GM23338 (cell line): ENCODE measurements at places on chromosomes 12 and 14. TPM values are rescaled to one million over a fixed set of nuclear protein-coding genes. Genes with fewer than 3 reads are reported as not detected.

- H3K4me3 ChIP-seq: no peak overlapping the region
- H3K4me1 ChIP-seq: no peaks in the 10 kb centered on the region
- H3K27me3 ChIP-seq: no peaks in the 10 kb centered on the region
These were observed 378.5 kb upstream of the LMO3 start for GRCh38 chr12:16984484-16984883.

The GPD1 gene
- 0.23 and 0.45 TPM in 2 replicates for total RNA-seq

The RILPL1 gene
- 5.8 and 7.9 TPM in 2 replicates for total RNA-seq

GRCh38 chr12:91423693-91424050, 241.1 kb upstream of the DCN start:
- no peak overlapping the region for H3K27ac ChIP-seq
- H3K27me3 ChIP-seq: no peaks in the 10 kb centered on the region
- H3K4me1 ChIP-seq: peaks cover 13% of the 10 kb centered on the region
- no peaks in the 10 kb centered on the region for H3K36me3 ChIP-seq
- DNase-seq: no peak
- no peak overlapping the region for H3K4me3 ChIP-seq

DNA sequence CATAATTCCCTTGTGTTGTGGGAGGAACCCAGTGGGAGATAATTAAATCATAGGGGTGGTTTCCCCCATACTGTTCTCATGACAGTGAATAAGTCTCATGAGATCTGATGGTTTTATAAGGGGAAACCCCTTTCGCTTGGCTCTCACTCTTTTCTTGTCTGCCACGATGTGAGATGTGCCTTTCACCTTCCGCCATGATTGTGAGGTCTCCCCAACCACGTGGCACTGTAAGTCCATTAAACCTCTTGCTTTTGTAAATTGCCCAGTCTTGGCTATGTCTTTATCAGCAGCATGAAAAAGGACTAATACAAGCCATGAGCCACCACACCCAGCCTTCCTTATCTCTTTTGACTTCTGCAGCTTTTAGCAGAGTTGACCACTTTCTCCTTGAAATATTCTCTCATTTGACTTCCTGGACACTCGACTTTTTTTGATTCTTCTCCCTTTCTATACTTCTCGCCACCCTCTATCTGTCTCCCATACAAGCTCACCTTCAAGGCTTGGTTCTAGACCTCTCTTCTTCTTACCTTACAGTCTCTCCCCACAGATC, 2.3 kb downstream of the MTERF2 start:
- no peak overlapping the region for H3K27ac ChIP-seq
- no peak for DNase-seq
- H3K27me3 ChIP-seq: no peaks in the 10 kb centered on the region
- no peak overlapping the region for H3K4me3 ChIP-seq
- H3K36me3 ChIP-seq: no peaks in the 10 kb centered on the region
- peaks cover 13% of the 10 kb centered on the region for H3K4me1 ChIP-seq

- H3K4me1 ChIP-seq: peaks cover 13% of the 10 kb centered on the region
- H3K36me3 ChIP-seq: peaks cover 4% of the 10 kb centered on the region; the same call in 1 of the 2 replicates
- no peak overlapping the region for H3K4me3 ChIP-seq
- H3K27ac ChIP-seq: no peak overlapping the region
- H3K27me3 ChIP-seq: no peaks in the 10 kb centered on the region
These were observed 49.8 kb downstream of the NTS start for GRCh38 chr12:85923767-85924331.

DNA sequence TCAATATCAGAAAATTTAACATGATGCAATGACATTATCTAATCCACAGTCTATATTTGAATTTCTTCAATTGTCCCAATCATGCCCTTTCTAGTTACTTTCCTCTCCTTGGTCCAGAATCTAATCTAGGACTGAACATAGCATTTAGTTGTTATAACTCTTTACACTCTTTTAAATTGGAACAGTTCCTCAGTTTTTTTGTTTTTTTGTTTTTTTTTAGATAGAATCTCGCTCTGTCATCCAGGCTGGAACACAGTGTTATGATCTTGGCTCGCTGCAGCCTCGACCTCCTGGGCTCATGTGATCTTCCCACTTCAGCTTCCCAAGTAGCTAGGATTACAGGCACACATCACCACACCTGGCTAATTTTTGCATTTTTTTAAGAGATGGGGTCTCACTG, 63.1 kb downstream of the RERG start:
- H3K4me3 ChIP-seq: no peak overlapping the region
- H3K27me3 ChIP-seq: no peaks in the 10 kb centered on the region
- no peak for DNase-seq
- H3K27ac ChIP-seq: no peak overlapping the region

The PTPRO gene
- total RNA-seq: 1.5 and 5.4 TPM in 2 replicates

GRCh38 chr12:95051241-95051640, 22.2 kb downstream of the NR2C1 start:
- no peak for DNase-seq
- no peak overlapping the region for H3K4me3 ChIP-seq
- H3K27me3 ChIP-seq: no peaks in the 10 kb centered on the region
- H3K36me3 ChIP-seq: peaks cover 23% of the 10 kb centered on the region; the same call in 1 of the 2 replicates
